ENCODE measurements at places on chromosomes 16 and 17.

- H3K27me3 ChIP-seq, result no peaks in the 10 kb centered on the region
- H3K4me1 ChIP-seq, result no peaks in the 10 kb centered on the region
- DNase-seq, result no peak
Measured at GRCh38 chr16:78852081-78852635, 748.4 kb downstream of the MAF start.

DNA sequence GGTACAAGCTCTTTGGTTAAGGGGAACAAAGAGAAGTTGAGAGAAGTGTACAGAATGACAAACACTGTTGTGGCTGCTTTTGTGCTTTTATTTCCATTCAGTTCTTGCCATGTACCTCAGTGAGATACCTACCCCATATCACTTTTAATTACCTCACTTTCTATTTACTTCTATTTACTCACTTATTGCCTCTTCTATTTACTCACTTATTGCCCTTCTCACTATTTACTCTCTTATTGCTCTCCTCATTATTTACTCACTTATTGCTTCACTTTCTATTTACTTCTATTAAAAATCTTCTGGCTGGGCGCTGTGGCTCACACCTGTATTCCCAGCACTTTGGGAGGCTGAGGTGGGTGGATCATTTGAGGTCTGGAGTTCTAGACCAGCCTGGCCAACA lies 41.9 kb downstream of the MBTD1 start:
- no peak overlapping the region for H3K4me3 ChIP-seq
- H3K4me1 ChIP-seq, result no peaks in the 10 kb centered on the region
- no peaks in the 10 kb centered on the region for H3K27me3 ChIP-seq
- DNase-seq, result no peak
- no peak overlapping the region for H3K27ac ChIP-seq

DNA sequence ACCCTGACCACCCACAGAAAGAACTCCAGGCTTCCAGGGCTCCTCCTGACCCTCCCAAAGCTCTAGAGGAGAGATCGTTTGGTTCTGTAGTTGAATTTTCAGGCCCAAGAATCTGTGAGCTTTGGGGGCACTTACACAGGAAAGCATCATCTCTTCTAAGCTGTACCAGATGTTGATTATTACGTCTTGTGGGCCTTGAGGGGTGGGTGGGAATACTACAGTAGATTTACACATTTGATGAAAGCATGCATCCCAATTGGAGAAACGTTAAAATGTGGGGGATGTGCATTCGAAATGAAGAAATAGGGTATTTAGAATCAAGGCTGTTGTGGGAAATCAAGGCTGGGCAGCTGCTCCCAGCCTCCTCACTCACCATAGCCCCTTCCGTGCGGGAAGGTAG lies 61.9 kb downstream of the MGAT5B start:
- H3K27me3 ChIP-seq, result no peaks in the 10 kb centered on the region
- DNase-seq, result no peak
- no peak overlapping the region for H3K27ac ChIP-seq
- H3K4me3 ChIP-seq, result no peak overlapping the region
- H3K36me3 ChIP-seq, result no peaks in the 10 kb centered on the region
- no peaks in the 10 kb centered on the region for H3K4me1 ChIP-seq

DNA sequence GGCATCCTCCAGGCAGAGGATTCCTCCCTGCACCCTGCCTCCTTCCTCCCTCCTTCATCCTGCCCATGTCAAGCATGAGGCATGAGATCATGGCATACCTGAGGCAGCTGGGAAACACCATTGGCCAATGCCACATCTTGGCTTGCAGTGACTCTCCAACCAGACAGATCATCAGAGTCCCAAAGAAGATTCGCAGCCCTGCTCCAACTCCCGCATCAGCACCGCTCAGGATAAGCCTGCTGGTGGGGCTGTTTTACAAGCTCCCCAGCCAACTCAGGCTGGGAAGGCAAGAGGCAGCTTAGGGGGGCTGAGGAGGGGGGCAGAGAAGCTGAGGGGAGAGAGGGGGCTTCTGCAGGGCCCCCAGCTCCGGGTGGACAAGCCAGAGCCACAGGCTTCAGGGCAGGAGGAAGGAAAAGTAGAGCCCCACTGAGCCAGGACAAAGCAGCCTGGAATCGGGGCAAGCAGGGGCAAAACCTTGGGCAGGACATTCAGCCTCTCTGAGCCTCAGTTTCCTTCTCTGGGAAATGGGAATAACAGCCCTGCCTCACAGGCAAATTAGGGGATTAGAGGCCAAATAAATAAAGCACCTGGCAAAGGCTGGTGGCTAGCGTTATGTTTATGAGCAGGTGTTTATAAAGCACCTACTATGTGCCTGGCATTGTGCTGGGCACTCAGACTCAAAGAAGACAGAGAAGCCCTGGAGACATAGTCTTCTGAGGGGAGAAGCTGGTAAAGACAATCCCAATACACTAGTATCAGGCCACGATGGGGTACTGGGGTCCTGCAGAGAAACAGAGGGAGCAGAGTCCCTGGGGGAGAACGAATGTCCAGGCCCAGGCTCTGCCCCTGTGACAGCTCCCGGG lies 88.1 kb downstream of the GOSR1 start:
- H3K4me1 ChIP-seq, result no peaks in the 10 kb centered on the region
- no peaks in the 10 kb centered on the region for H3K27me3 ChIP-seq
- DNase-seq, result no peak
- H3K36me3 ChIP-seq, result no peaks in the 10 kb centered on the region
- no peak overlapping the region for H3K4me3 ChIP-seq
- no peak overlapping the region for H3K27ac ChIP-seq

- H3K4me1 ChIP-seq, result no peaks in the 10 kb centered on the region
- DNase-seq, result no peak
- H3K27ac ChIP-seq, result no peak overlapping the region
- H3K27me3 ChIP-seq, result no peaks in the 10 kb centered on the region
Measured at GRCh38 chr17:52145476-52145875, 13.0 kb downstream of the CA10 start.

GRCh38 chr17:74832421-74832820 lies 27.3 kb downstream of the GRIN2C start:
- DNase-seq, result no peak
- H3K36me3 ChIP-seq, result no peaks in the 10 kb centered on the region
- no peak overlapping the region for H3K27ac ChIP-seq
- H3K4me3 ChIP-seq, result no peak overlapping the region

- H3K27ac ChIP-seq, result no peak overlapping the region
- H3K4me1 ChIP-seq, result peaks cover 43% of the 10 kb centered on the region
- DNase-seq, result no peak
- no peaks in the 10 kb centered on the region for H3K27me3 ChIP-seq
- no peaks in the 10 kb centered on the region for H3K36me3 ChIP-seq
- no peak overlapping the region for H3K4me3 ChIP-seq
Measured at GRCh38 chr16:11627292-11627663, 40.6 kb upstream of the LITAF start.

- DNase-seq, result no peak
- H3K4me3 ChIP-seq, result peak overlapping the region; percentile 78
- no peaks in the 10 kb centered on the region for H3K27me3 ChIP-seq
- peak overlapping the region; percentile 95 for H3K27ac ChIP-seq
- H3K4me1 ChIP-seq, result peaks cover 25% of the 10 kb centered on the region
Measured at GRCh38 chr16:228151-228851, 948 bp downstream of the LUC7L start.

- no peak overlapping the region for H3K27ac ChIP-seq
- DNase-seq, result no peak
Measured at GRCh38 chr16:17302620-17303019, 168.1 kb downstream of the XYLT1 start.

DNA sequence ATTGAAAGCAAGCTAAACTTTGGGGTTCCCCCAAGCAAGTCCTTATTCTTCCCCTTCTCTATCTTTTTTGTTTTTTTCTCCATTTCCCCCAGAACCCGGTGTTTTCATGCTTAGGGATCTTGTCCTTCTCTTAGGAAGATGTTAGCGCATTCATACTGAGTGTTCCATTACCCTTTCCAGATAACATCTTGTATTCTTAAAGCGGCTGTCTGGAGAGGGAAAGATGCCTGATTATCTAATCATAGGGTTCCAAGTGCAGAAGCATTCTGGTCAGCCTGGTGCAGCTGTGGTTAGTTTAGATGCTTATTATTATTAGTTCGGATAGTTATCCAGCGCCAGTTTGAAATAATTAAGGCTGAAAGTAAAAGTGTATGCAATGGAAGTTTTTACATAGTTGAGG lies 2.0 kb downstream of the TOM1L1 start:
- DNase-seq, result no peak
- H3K4me3 ChIP-seq, result no peak overlapping the region
- no peaks in the 10 kb centered on the region for H3K4me1 ChIP-seq
- no peak overlapping the region for H3K27ac ChIP-seq
- H3K27me3 ChIP-seq, result no peaks in the 10 kb centered on the region

DNA sequence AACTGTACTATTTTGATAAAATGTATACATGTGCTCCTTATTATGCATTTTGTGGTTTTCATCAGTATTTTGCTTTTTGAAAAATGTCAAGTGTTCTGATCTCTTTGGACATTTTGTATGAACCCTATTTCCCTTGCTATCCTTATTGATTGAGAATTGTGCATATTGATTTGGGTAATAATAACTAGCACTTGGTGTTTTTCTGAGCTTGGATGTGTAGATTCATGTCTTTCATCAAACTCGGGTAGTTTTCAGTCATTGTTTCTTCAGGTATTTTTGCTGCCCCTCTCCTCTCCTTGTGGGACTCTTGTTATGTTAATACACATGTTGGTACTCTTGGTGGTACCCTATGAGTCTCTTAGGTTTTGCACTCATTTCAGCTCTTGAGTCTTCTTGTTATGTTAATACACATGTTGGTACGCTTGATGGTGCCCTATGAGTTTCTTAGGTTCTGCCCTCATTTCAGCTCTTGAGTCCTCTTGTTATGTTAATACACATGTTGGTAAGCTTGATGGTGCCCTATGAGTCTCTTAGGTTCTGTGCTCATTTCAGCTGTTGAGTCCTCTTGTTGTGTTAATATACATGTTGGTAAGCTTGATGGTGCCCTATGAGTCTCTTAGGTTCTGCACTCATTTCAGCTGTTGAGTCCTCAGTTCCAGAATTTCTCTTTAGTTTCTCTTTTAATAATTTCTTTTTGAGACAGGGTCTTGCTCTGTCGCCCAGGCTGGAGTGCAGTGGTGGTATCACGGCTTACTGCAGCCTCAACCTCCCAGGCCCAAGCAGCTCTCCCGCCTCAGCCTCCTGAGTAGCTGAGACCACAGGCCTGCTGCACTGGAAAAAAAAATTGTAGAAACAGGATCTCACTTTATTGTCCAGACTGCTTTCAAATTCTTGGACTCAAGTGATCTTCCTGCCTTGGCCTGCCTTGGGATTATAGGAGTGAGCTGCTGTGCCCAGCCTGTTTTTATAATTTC lies 19.3 kb downstream of the ZNF750 start:
- peaks cover 9% of the 10 kb centered on the region for H3K36me3 ChIP-seq
- H3K4me3 ChIP-seq, result no peak overlapping the region
- H3K27ac ChIP-seq, result no peak overlapping the region

DNA sequence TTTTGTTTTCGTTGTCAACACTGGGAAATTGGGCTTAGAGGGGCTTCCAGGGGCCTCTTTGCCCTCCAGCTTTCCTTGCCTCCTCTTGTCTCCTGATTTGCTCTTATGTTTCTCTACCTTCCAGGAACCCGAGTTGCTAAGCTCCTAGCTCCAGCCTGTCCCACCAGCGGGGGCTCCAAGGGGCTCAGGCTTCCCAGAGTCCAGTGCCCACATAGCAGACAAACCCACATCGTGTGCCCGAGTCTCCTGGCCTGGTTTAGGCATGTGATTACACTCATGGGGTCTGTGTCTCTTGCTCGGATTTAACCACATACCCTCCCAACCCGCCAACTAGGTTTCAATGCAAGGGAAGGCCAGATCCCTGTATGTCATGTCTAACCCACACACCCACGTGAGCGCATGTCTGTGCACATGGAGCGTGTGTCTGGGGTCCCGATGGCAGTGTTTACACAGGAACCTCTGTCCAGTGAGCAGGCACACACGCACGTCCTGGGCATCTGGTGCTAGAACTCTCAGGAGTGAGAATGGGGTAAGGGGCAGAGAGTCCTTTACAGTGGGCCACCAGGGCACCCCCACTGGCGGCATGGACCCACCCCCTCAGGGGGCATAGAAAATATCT lies 76.1 kb upstream of the MED9 start:
- no peak overlapping the region for H3K27ac ChIP-seq
- no peaks in the 10 kb centered on the region for H3K36me3 ChIP-seq
- H3K4me3 ChIP-seq, result no peak overlapping the region
- peaks cover 36% of the 10 kb centered on the region for H3K4me1 ChIP-seq
- no peak for DNase-seq
- H3K27me3 ChIP-seq, result no peaks in the 10 kb centered on the region

- H3K36me3 ChIP-seq, result no peaks in the 10 kb centered on the region
- no peak overlapping the region for H3K4me3 ChIP-seq
- H3K27me3 ChIP-seq, result no peaks in the 10 kb centered on the region
- no peak overlapping the region for H3K27ac ChIP-seq
- no peak for DNase-seq
Measured at GRCh38 chr16:19857593-19858339, 26.9 kb downstream of the GPRC5B start.

GRCh38 chr16:8866118-8866883 lies 2.5 kb downstream of the CARHSP1 start:
- no peak overlapping the region for H3K4me3 ChIP-seq
- no peaks in the 10 kb centered on the region for H3K27me3 ChIP-seq

DNA sequence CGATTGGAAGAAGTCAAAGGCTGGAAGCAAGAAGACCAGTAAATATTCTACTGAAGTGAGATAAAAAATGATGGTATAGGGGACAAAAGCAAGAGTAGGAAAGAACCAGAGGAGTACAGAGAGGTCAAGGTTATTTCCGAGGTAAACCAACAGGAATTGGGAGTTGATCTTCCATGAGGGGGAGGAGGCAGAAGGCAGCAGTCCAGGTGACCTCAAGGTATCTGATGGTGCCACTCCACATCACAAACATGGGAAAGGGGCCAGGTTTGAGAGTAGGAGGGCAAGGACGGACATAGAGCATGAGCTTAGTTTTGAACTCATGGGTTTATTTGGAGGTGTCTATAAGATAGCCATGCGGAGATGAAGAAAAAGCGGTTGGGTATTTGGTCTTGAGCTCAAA lies 79.4 kb upstream of the CDYL2 start:
- H3K36me3 ChIP-seq, result no peaks in the 10 kb centered on the region
- DNase-seq, result no peak
- H3K4me1 ChIP-seq, result no peaks in the 10 kb centered on the region
- H3K27ac ChIP-seq, result no peak overlapping the region
- no peak overlapping the region for H3K4me3 ChIP-seq
- H3K27me3 ChIP-seq, result no peaks in the 10 kb centered on the region

- no peaks in the 10 kb centered on the region for H3K27me3 ChIP-seq
- peaks cover 12% of the 10 kb centered on the region for H3K4me1 ChIP-seq
- peaks cover 73% of the 10 kb centered on the region for H3K36me3 ChIP-seq
- no peak overlapping the region for H3K4me3 ChIP-seq
Measured at GRCh38 chr16:11844499-11844898, 6.8 kb downstream of the RSL1D1 start.

- peaks cover 26% of the 10 kb centered on the region for H3K4me1 ChIP-seq
- H3K4me3 ChIP-seq, result peak overlapping the region; percentile 48
- DNase-seq, result no peak
- no peaks in the 10 kb centered on the region for H3K27me3 ChIP-seq
Measured at GRCh38 chr17:38352245-38353085, 821 bp downstream of the SOCS7 start.
